Activated CD4-positive, alpha-beta T cell treated with anti-CD3 and anti-CD28 coated beads for 24 hours (primary cell): ENCODE measurements at places on chromosomes 1 and 21.
A peak's percentile ranks its signal among the peaks of the same experiment; 100 is the strongest.

DNA sequence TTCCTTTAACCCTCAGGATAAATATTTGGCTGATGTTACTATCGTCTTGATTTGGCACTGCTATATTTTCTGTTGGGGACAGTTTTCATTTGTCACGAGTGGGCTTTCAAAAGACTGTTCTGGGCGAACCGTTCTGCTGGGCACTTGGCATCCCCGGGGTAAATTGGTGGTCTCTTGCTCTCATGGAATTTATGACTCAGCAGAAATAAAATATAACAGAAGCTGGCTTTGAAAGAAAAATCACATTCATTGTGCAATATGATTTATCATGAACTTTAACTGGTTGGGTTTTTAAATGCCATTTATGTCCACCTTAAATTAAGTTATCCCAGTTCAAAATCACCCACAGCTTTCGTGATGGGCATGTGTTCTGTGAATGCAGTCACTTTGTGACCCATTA is 147.3 kb downstream of the KAZN start:
- DNase-seq = no peak

DNA sequence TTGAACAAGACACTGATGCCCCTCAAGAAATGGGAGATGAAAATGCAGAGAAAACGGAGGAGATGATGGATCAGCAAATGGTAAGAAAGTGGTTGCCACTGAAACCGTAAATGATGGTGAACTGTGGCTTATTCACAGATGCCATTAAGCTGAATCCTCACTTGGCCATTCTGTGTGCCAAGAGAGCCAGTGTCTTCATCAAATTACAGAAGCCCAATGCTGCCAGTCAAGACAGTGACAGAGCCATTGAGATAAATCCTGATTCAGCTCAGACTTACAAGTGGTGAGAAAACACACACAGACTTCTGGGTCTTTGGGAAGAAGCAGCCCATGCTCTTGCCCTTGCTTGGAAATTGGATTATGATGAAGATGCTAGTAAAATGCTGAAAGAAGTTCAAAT is 52.5 kb downstream of the NBPF6 start:
- DNase-seq = no peak

- no peak for DNase-seq
Measured at GRCh38 chr1:16900751-16901150, 5.0 kb downstream of the RNU1-2 start.

GRCh38 chr1:109595531-109595930 is 23.9 kb downstream of the GNAT2 start:
- no peak for DNase-seq

- DNase-seq = no peak
Measured at GRCh38 chr1:174052621-174053020, 30.5 kb upstream of the RC3H1 start.

DNA sequence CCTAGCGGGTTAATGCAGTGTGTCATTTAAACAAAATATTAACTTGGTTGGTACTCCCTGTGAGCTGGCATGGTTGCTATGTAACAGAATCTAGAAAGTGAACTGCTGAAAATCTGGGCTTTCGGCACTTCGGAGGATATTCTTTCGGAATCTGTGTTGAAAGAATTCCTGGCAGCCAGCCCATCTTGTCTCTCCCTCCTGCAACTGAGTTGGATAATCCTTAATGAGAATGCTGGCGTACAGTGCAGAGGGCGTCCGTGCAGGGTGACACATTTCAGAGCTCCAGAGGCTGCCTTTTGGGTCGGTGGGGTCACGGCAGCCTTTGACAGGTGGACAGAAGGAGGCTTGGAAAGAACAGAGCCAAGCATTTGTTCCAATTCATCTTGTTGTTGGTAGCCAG is 3.7 kb downstream of the KAZN start:
- no peak for DNase-seq

DNA sequence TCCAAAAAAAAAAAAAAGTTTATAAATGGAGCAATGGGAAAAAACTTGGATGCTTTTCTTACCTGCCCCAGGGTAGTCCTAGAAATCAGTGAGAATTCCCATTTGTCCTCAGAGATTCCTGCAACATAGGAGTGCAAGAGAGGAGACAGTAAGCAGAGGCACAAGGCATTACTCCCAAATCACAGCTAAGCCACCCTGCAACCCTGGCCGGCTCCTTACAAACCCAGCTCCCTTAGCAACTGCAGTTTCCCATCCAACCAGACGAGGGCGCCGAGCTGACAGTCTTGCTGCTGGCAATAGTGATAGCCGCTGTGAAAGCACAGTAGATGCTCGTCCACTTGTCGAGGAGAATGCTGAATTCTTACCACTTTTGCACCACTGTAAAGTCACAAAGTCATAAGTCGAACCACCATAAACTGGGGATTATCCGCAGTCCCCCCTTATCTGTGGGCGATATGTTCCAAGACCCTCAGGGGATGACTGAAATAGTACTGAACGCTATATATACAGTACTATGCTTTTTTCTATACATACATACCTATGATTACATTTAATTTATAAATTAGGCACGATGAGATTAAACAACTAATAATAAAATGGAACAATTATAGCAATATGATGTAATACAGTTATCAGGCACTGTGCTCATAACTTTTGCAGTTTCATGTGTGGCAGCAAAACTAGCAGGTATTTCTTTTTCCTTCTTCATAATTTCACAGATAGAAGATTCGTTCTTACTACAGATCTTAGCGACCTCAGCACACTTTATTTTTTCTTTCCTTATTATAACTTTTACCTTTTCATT is 6.0 kb upstream of the PITHD1 start:
- peak; percentile 82 for DNase-seq

- no peak for DNase-seq
Measured at GRCh38 chr1:217049721-217050120, 326.5 kb upstream of the ESRRG start.

GRCh38 chr1:93471911-93472310 is 24.0 kb downstream of the FNBP1L start:
- DNase-seq = no peak

- no peak for DNase-seq
Measured at GRCh38 chr1:112540226-112540794, 31.5 kb downstream of the WNT2B start.

- DNase-seq = no peak
Measured at GRCh38 chr1:11138952-11139351, 39.3 kb upstream of the EXOSC10 start.

DNA sequence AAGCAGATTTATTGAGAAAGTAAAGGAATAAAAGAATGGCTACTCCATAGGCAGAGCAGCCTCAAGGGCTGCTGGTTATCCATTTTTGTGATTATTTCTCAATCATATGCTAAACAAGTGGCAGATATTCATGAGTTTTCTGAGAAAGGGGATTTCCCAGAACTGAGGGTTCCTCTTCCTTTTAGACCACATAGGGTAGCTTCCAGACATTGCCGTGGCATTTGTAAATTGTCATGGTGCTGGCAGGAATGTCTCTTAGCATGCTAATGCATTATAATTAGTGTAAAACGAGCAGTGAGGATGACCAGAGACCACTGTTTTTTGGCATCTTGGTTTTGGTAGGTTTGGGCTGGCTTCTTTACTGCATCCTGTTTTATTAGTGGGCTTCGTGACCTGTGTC is 16.8 kb upstream of the FMN2 start:
- DNase-seq = no peak

- DNase-seq = no peak
Measured at GRCh38 chr1:154327466-154328317, 2.4 kb downstream of the ATP8B2 start.

DNA sequence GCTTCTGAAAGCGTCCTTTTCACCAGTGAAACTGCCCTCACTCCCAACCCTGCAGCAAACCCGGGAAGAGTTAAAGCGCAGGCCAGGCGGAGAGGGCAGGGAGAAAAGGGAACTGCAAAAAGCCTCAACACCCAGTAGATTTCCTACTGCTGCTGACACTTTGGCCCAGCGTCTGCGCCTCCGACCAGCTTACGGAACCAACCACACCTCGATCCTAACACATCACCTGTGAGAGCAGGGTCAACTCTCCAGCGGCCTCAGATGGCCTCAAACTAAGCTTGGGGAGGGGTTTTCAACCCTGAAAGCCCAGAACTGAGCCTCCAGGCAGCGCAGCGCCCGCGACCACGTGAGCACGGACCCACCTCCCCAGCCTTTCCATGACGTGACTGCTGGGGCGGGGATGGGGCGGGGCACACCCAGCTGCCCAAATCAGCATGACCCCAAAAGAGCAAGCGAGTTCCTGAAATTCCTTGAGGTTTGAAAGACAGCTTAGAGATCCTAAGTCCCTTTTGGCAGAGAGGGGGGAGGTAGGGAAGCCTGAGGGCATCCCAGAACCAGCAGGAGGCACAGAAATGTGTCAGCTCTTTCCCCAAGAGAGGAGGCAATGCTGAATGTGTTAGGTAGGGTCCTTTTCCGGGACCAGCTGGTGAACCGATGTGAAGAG is 59.1 kb downstream of the ITPKB start:
- peak; percentile 68 for DNase-seq

GRCh38 chr1:202562444-202563060 is 147.7 kb downstream of the SYT2 start:
- DNase-seq = no peak

DNA sequence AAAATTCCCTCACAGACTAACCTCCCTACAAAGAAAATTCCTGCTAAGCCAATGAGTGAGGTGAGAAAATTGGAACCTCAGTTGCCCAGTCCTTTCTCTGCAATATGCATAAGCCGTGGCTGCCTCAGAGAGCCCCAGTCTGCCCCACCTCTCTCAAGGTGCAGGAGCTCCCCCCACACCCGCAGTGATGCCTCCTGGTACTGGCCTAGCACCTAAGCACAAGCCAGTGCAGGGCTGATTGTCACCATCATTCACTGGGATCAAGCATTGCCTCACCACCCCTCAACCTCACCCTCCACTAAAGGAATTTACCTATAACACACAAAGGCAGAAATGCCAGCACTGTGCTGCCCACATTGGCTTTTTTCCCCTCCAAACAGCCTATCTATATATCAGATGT is 56.9 kb downstream of the CD34 start:
- DNase-seq = no peak

DNA sequence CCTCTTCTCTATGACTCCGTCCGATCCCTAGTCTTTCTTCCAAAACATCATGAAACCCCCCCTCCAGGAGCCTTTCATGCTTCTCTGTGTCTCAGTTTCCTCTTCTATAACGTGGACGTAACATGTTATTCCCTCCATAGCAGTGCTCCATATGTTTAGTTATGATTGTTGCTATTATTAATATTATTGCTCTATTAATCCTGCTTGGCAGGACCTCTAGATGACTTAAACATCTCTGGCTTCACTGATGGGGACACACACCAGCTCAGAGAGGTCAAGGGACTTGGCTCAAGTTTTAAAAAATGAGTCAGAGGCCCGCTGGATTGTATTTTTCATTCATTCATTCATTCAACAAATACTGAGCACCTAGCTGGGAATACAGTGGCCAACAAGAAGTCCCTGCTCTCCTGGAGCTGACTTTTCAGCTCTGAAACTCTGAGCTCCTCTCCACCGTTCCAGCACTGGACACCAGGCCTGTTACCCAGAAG is 404 bp upstream of the CPLANE2 start:
- DNase-seq = no peak

DNA sequence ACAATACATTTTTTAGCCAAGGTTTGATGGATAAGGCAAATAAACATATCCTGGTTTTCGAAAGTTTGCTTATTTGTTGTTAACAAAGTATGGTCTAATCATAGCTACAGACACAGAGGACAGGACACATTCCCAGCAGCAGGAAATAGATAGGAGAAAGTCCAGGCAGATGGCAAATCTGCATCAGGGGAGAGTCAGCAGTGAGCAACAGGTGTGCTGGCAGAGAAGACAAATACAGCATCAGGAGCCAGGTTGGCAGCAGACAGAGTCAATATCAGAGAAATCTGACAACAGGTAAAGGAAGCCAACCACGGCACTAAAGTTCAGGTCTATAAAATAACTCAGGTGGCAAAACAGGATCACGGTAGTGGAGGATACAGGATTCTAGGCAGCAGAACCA is 210.7 kb upstream of the PTBP2 start:
- no peak for DNase-seq
